ENCODE measurements at places on chromosomes 5 and 9. TPM values are rescaled to one million over a fixed set of nuclear protein-coding genes. Genes with fewer than 3 reads are reported as not detected.

NRG2 gene
- not detected for total RNA-seq

GPR151 gene
- total RNA-seq: not detected

TSSK1B gene
- total RNA-seq: not detected

DNA sequence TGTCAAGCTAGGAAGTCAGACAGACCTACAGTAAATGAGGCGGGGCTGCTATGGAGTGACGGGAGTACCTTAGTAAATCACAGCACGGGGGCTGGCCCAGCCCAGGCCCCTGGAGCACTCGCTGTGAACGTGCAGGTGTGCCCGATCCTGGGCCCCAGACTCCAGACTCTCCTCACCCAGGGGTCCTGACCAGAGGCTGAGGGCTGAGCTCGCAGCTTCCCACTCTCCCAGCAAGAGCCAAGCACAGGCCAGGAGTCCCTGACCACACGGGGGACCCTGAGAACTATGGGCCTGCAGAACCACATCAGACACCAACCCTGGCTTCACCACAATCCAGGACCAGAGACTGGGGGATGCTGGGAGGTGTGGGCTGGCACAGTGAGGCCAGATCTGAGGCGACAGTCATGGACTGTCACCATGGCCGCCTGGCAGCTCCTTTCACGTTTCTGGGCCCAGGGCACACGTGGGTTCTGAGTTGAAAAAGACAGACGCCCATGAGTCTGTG, 73.4 kb downstream of the ADAMTS2 start:
- no peak for DNase-seq
- H3K4me1 ChIP-seq: no peaks in the 10 kb centered on the region
- H3K27ac ChIP-seq: no peak overlapping the region
- no peaks in the 10 kb centered on the region for H3K36me3 ChIP-seq
- H3K27me3 ChIP-seq: no peaks in the 10 kb centered on the region

- no peaks in the 10 kb centered on the region for H3K4me1 ChIP-seq
- no peak overlapping the region for H3K4me3 ChIP-seq
- no peaks in the 10 kb centered on the region for H3K36me3 ChIP-seq
- H3K27me3 ChIP-seq: no peaks in the 10 kb centered on the region
These were observed 728.2 kb downstream of the BRINP1 start for GRCh38 chr9:118640836-118641560.

DNA sequence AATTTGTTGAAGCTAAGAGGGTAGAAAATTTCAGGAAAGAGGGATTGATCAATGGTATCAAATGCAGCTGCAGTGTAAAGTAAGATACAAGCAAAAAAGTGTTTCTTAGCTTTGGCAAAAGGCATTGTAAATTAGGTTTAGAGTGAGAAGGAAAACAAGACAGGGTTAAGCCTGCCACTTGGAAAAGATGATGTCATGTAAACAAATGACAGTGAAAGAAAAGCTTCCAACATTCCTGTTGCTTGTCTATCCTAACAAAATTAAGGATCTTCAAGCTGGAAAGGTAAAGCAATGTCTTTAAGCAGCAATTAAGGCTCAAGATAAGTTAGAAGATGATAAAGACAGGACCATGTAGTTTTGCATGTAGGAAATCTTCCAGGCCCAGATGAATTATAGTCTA, 139.1 kb upstream of the PPP2R2B start:
- DNase-seq: no peak
- H3K27ac ChIP-seq: no peak overlapping the region
- H3K4me3 ChIP-seq: no peak overlapping the region
- H3K4me1 ChIP-seq: no peaks in the 10 kb centered on the region

DNA sequence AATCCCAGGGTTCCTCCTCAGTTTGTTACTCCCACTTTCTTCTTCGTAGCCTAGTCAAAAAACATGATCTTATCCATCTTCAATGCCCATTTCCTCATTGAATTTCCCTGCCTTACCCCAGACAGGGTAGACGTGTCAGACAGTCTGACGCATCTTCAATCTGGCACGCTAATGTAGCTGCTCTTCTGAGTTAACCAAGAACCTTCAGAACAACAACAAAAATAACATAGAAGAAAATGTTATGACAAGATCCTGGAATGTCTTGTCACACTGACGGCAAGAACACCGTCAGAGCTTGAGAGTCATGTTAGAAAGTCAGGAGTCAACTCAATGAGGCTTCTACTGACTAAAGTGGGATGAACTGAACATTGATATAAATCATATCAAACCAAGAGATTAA, 122.7 kb upstream of the SPDL1 start:
- H3K4me1 ChIP-seq: no peaks in the 10 kb centered on the region
- peaks cover 7% of the 10 kb centered on the region for H3K27me3 ChIP-seq
- no peaks in the 10 kb centered on the region for H3K36me3 ChIP-seq
- no peak overlapping the region for H3K4me3 ChIP-seq
- DNase-seq: no peak

- no peak for DNase-seq
- no peaks in the 10 kb centered on the region for H3K36me3 ChIP-seq
- no peaks in the 10 kb centered on the region for H3K27me3 ChIP-seq
- no peaks in the 10 kb centered on the region for H3K4me1 ChIP-seq
- H3K4me3 ChIP-seq: no peak overlapping the region
- H3K27ac ChIP-seq: no peak overlapping the region
These were observed 244.3 kb downstream of the TAF11L14 start for GRCh38 chr5:17878541-17878940.

DNA sequence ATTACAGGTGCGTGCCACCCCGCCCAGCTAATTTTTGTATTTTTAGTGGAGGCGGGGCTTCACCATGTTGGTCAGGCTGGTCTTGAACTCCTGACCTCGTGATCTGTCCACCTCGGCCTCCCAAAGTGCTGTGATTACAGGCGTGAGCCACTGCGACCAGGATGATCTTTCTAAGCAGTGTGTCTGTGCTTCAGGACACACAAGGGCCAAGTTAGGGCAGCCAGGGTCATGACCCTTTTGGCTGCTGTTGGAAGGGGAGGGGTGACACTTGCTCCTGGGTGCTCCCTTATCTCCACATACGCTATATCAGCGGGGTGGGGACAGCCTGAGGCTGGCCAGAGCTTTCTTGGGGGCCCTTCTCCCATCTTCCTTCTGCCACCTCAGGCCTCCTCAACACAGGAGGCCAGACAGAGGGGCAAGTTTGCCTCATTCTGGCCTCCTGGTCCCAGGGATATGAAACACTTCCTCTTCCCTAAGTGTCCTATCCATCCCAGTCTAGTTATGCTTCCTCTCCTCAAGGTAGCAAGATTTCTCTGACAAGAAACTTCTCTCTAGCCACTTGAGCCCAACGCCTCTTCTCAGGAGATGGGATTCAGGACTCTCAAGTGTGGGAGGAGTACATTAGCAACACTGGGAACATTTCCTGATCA, 1.9 kb upstream of the ZNF79 start:
- H3K27ac ChIP-seq: no peak overlapping the region
- H3K4me1 ChIP-seq: peaks cover 26% of the 10 kb centered on the region
- H3K27me3 ChIP-seq: no peaks in the 10 kb centered on the region
- H3K36me3 ChIP-seq: peaks cover 19% of the 10 kb centered on the region

- no peaks in the 10 kb centered on the region for H3K4me1 ChIP-seq
- no peaks in the 10 kb centered on the region for H3K36me3 ChIP-seq
- no peaks in the 10 kb centered on the region for H3K27me3 ChIP-seq
- H3K4me3 ChIP-seq: no peak overlapping the region
- no peak for DNase-seq
- H3K27ac ChIP-seq: no peak overlapping the region
These were observed 152.9 kb upstream of the SLC28A3 start for GRCh38 chr9:84493284-84493947.

GRCh38 chr5:119275601-119276173, 80.1 kb upstream of the TNFAIP8 start:
- H3K36me3 ChIP-seq: peaks cover 33% of the 10 kb centered on the region
- H3K27me3 ChIP-seq: no peaks in the 10 kb centered on the region
- H3K4me3 ChIP-seq: peak overlapping the region; percentile 17
- DNase-seq: no peak
- H3K4me1 ChIP-seq: peaks cover 91% of the 10 kb centered on the region
- H3K27ac ChIP-seq: peak overlapping the region; percentile 92

DNA sequence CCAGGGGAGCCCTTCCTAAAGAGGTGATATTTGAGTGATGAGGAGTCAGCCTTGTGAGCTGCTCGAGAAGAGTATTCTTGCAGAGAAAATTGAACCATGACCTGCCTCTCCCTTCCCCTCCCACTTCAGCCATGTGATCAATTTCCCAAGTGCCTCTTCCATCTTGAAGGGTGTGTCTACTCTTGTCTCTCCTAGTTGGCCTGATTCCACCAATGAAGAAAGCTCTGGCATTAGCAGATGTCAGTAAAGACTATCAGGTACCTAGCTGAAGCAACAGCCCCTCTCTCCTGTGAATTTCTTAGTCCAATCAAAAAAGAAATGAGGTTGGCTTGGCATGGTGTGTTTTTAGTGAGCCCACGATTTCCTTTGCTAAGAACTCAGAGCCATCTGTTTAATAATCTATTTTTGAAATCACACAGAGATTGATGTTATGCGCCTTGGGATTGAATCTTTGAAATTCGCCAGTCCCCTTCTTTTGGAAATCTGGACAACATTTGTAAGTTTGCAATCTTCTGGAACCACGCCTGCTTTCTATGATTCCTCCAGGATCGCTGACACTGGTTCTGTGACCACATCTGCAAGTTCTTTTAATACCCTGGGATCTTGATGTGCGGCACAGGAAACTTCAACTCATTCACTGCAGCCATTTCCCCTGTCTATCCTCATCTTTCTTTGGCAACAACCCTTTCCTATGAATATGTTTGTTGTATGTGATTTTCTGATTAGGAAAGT, 404.6 kb downstream of the DMRT2 start:
- no peak for DNase-seq
- H3K4me3 ChIP-seq: no peak overlapping the region
- H3K27ac ChIP-seq: no peak overlapping the region
- H3K27me3 ChIP-seq: peaks cover 3% of the 10 kb centered on the region
- H3K36me3 ChIP-seq: no peaks in the 10 kb centered on the region
- peaks cover 6% of the 10 kb centered on the region for H3K4me1 ChIP-seq

DNA sequence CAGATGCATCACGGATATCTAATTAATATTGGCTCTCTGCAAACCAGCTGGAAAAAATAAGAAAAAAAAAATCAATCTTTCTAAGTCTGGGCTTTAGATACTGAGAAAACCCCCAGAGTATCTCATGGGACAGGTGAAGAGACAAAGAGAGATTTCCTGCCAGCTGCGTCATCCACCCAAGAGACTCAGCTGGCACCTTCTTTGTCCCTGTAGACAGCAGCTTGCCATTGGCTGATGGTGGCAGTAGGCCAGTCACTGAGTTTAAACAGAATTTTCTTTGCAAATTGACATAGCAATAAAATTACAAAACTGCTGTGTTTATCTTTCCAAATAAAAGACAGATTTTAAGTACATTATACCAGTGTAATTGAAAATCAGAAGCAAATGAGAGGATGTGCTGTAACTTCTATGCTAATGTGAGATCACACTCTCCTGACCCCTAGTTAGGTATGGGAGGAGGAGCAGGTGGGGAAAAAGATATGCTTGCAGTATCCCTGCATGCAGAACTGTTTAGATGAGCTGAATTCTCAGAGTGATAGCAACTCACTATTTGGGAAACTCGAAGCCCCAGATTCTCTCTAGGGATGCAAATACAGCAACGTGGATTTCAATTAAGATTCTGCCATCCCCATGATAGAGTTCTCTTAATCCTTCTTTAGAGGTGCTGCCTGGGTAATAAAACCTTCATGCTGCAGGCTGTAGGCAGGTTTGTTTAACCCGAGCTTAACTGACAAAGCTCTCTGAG, 72.2 kb downstream of the NMUR2 start:
- no peak for DNase-seq
- H3K27ac ChIP-seq: no peak overlapping the region

Measured in activated T-helper 2 cell treated with anti-CD3 and anti-CD28 coated beads, Interferon-gamma antibody, Interleukin-2, Interleukin-4, amounts not matched to agents 10 μg/mL and 5 μg/mL and 100 μg/mL, durations not matched to agents 14 hours and 24 hours and 36 hours (primary cell).